ENCODE measurements at places on chromosomes 1 and 21. TPM values are rescaled to one million over a fixed set of nuclear protein-coding genes. Genes with fewer than 3 reads are reported as not detected.

DNA sequence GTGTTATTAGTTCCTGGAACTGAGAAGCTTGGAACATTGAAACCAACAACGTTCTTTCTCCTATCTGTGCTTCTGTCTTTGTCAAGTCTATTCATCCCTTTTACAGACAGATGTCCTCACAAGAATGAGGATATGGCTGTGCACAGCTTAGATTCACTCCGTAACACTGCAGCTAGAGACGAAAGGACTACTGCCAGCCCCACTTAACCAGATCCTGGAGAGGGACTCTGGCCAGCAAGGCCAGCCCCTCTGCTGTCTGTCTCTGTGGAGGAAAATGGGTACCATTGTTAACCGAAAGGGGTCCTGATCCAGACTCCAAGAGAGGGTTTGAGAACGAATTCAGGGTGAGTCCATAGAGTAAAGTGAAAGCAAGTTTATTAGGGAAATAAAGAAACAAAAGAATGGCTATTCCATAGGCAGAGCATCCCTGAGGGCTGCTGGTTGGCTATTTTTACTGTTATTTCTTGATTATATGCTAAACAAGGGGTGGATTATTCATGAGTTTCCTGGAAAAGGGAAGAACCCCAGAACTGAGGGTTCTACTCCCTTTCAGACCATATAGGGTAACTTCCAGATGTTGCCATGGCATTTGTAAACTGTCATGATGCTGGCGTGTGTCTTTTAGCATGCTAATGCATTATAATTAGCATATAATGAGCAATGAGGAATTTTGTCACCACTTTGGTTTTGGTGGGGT is 17.4 kb upstream of the USP24 start:
- peaks cover 29% of the 10 kb centered on the region for H3K27me3 ChIP-seq
- no peak for DNase-seq
- no peaks in the 10 kb centered on the region for H3K36me3 ChIP-seq
- H3K4me1 ChIP-seq: peaks cover 5% of the 10 kb centered on the region
- H3K4me3 ChIP-seq: no peak overlapping the region
- H3K27ac ChIP-seq: no peak overlapping the region

- no peak for DNase-seq
- H3K4me1 ChIP-seq: peaks cover 4% of the 10 kb centered on the region
- H3K4me3 ChIP-seq: no peak overlapping the region
- no peak overlapping the region for H3K27ac ChIP-seq
- no peaks in the 10 kb centered on the region for H3K36me3 ChIP-seq
Measured at GRCh38 chr1:23897083-23897482, 16.1 kb downstream of the CNR2 start.

GRCh38 chr21:16258844-16259611 is 529.2 kb downstream of the USP25 start:
- no peak for DNase-seq
- H3K4me1 ChIP-seq: no peaks in the 10 kb centered on the region
- H3K27ac ChIP-seq: no peak overlapping the region
- no peak overlapping the region for H3K4me3 ChIP-seq
- no peaks in the 10 kb centered on the region for H3K27me3 ChIP-seq

DNA sequence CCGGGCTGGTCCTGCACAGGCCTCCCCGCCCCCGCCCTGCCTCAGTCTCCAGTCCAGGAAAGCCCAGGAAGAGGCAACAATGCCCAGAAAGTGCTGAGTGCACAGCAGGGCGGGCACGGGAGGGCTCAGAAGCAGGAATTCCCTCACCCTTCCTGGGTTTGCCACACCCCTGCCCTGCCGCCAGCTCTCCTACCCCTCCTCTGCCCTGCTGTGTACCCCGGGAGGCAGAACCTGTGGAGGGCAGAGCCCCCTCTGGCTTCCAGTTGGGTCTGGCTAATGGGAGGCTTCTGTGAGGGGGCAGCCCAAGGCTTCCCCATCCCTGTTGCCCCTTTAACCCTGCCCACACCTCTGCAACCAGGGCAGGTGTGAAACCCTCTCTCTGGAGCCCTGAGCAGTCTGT is 47.5 kb upstream of the CSF3R start:
- H3K4me1 ChIP-seq: no peaks in the 10 kb centered on the region
- H3K36me3 ChIP-seq: no peaks in the 10 kb centered on the region
- no peak overlapping the region for H3K4me3 ChIP-seq
- DNase-seq: no peak

DNA sequence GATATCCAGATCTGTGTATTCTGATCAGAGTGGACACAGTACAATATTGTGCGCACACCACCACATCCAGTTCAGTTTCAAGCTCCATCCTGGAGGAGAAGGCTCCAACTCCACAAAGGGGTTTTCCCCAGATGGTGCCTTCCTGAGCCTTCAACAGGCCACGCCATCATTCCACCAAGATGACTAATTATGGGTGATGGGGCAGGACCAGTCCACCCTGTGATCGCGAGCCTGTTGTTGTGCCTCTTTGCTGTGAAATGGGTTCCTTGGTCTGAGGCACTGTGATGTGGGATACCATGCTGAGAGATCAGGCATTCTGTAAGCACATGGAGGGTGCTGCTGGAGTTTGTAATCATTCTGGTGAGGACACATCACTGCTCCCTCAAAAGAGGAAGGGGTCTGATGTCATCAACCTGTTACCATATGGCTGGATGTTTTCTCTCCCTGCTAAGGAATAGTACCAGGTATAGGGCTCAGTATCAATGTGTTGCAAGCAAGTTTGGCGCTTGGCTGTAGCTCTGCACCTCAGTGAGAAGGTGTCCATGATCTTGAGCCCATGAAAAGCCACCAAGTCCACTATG is 6.7 kb upstream of the SH2D2A start:
- no peaks in the 10 kb centered on the region for H3K27me3 ChIP-seq
- H3K27ac ChIP-seq: peak overlapping the region; percentile 19
- DNase-seq: no peak
- no peaks in the 10 kb centered on the region for H3K36me3 ChIP-seq
- H3K4me3 ChIP-seq: no peak overlapping the region

DNA sequence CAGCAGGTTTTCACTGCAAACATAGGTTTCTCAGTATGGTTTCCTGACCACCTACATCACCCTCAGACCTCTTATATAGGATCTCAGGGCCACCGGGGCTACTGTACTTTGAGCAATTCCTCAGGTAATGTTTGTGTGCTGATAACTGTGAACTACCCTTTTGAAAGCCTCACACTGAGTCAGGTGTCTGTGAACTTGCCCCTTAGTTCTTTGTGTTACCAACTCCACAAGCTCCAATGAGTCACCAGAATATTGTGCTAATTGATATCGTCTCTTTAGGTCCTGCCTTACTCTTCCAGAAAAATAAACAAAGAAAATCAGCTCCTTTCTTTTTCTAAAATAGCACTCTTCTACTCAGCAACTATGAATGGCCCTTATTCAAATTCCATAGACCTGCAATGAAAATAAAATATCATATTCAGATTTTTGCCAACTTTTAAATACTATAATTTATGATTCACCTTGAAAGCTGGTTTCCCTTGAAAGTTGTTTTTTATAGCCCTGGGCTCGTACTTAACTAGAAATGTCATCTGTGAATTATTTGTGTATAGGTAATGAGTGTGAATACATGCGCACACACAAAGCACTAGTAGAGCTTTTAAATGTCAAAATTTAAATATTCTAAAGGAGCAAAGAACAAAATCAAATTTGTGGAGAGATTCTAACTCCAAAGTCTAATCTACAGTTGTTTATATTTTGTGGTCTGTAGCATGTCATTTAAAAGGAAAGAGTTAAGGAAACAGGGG is 88.1 kb upstream of the WARS2 start:
- H3K36me3 ChIP-seq: no peaks in the 10 kb centered on the region
- no peaks in the 10 kb centered on the region for H3K27me3 ChIP-seq
- H3K27ac ChIP-seq: no peak overlapping the region
- no peak for DNase-seq

DNA sequence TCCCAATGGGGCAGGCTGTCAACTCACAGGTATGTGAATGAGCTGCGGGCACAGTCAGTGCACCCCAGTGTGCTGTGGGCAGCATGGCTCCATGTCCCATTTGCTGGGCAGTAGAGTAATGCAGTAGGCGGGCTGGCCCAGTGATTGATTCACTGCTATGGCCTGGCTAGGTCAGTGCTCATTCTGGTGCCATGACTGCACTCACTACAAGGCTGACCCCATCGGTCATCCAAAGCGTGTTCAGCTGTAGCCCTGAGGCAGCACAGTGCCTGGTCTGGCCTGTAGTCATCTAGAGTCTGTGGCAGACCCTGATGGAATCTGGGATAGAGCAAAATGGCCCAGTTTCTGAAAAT is 7.4 kb downstream of the HYI start:
- H3K27ac ChIP-seq: no peak overlapping the region
- no peaks in the 10 kb centered on the region for H3K4me1 ChIP-seq
- H3K36me3 ChIP-seq: peaks cover 60% of the 10 kb centered on the region
- no peak overlapping the region for H3K4me3 ChIP-seq
- H3K27me3 ChIP-seq: no peaks in the 10 kb centered on the region

- peaks cover 32% of the 10 kb centered on the region for H3K4me1 ChIP-seq
- H3K27me3 ChIP-seq: no peaks in the 10 kb centered on the region
- H3K36me3 ChIP-seq: peaks cover 26% of the 10 kb centered on the region
- H3K4me3 ChIP-seq: no peak overlapping the region
Measured at GRCh38 chr1:145951526-145951925, 6.3 kb downstream of the LIX1L start.

GRCh38 chr1:112000048-112000447 is 10.6 kb upstream of the KCND3 start:
- no peaks in the 10 kb centered on the region for H3K4me1 ChIP-seq
- DNase-seq: no peak
- peaks cover 36% of the 10 kb centered on the region for H3K27me3 ChIP-seq

GRCh38 chr1:154742606-154743005 is 127.5 kb downstream of the KCNN3 start:
- peaks cover 72% of the 10 kb centered on the region for H3K4me1 ChIP-seq
- peaks cover 3% of the 10 kb centered on the region for H3K36me3 ChIP-seq
- H3K27me3 ChIP-seq: peaks cover 9% of the 10 kb centered on the region
- no peak for DNase-seq
- no peak overlapping the region for H3K4me3 ChIP-seq

DNA sequence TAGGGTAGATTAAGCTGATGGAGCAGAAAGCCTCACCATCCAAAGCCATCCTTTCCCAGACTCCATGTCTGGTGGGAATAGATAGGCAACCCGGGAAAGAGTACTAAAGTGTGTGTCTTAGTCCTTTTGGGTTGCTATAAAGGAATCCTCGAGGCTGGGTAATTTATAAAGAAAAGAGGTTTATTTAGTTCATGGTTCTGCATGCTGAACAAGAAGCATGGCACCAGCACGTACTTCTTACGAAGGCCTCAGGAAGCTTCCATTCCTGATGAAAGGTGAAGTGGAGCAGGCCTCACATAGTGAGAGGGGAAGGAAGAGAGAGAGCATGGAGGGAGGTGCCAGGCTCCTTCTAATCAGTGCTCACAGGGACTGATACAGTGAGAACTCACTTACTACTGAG is 6.2 kb upstream of the SLC37A1 start:
- no peak for DNase-seq
- no peak overlapping the region for H3K4me3 ChIP-seq
- peaks cover 35% of the 10 kb centered on the region for H3K27me3 ChIP-seq
- no peak overlapping the region for H3K27ac ChIP-seq

DNA sequence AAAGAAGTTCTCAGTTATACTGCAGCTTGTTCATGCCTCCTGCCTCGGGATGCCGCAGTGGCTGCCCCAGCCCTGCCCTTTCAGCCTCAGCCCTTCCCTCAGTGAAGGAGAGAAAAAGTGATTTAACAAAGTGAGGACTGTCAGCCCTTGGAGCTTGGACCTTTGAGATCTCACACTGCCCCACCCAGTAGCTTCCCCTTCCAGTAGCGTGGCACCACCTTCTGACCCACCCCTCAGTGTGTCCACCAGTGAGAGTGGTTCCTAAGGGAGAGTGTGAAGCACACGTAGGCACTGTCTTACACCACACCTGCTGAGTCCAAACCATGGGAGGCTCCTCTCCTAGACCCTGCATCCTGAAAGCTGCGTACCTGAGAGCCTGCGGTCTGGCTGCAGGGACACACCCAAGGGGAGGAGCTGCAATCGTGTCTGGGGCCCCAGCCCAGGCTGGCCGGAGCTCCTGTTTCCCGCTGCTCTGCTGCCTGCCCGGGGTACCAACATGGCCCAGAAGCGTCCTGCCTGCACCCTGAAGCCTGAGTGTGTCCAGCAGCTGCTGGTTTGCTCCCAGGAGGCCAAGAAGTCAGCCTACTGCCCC is at the start of gene CDA:
Gene CDA (plus strand): TSS at position 464 of the 592 bp plus-strand sequence. CDS start 33 bp downstream, at position 497.
- no peak within 1 kb of the TSS for H3K27ac ChIP-seq
- peaks cover 8% of the 10 kb centered on the region for H3K4me1 ChIP-seq
- no peak for DNase-seq
- H3K27me3 ChIP-seq: peaks cover 42% of the 10 kb centered on the region
- no peaks in the 10 kb centered on the region for H3K36me3 ChIP-seq

DNA sequence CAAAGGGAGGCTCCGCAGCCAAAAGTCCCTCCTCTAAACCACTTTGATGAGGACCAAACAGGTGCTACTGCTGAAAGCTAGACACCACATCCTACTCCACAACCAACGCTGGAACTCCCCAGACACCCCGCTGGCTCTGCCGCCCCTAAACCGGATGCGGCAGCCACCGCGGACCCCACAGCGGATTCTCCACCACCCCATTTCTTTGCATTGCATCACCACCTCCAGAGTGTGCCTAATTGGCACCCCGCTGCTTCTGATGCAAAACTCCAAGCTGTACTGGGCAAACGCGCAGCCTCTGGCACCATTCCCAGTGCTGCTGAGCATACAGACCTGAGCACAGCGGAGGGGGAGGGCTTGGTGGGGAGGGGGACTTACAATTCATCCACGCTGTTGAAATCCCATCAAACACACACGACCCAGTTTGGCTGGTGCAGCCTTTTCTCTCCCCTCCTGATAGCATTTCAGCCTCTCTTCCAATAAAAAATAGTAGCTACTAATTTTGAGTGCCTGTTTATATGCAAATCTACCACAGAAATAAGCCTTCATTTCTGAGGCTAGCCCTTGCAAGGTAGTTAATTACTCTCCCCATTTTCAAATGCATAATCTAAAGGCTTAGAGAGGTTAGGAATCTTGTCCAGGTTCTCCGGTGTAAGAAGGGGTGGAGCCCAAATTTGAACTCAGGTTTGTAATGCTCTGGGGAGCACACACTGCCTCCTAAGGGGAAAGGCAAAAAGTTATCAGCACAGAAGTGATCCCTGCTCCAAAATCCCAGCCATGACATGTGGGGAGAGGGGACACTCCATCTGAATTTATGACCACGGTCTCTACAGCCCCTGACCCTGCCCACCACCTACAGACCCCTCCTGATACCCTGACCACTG is 12.2 kb upstream of the RGS16 start:
- peak overlapping the region; percentile 94 for H3K27ac ChIP-seq
- peaks cover 65% of the 10 kb centered on the region for H3K4me1 ChIP-seq
- peaks cover 8% of the 10 kb centered on the region for H3K36me3 ChIP-seq
- peak; percentile 97 for DNase-seq

Gene HSD11B1
- total RNA-seq: 15.1 TPM

Gene NHLH1
- 0.54 TPM for total RNA-seq

Gene SPRR5
- not detected for total RNA-seq

Gene FAM151A
- total RNA-seq: not detected

Gene SERPINC1
- total RNA-seq: not detected

Gene SYT6
- total RNA-seq: not detected

Gene LYST
- total RNA-seq: 106 TPM

Gene THEM5
- not detected for total RNA-seq

Gene ACKR1
- total RNA-seq: not detected

Gene FMN2
- not detected for total RNA-seq

Gene C1orf87
- total RNA-seq: not detected

Gene ARHGEF10L
- total RNA-seq: not detected

Gene PLCH2
- total RNA-seq: 2.8 TPM

Gene HRNR
- total RNA-seq: not detected

Gene OPN3
- 11.6 TPM for total RNA-seq
